ENCODE measurements at places on chromosomes 6 and 20. TPM values are rescaled to one million over a fixed set of nuclear protein-coding genes. Genes with fewer than 3 reads are reported as not detected.

The THBD gene
- 0.39 TPM for total RNA-seq

The GRM1 gene
- not detected for total RNA-seq

The MUCL3 gene
- total RNA-seq, result 0.15 TPM

The LTB gene
- total RNA-seq, result 0.64 TPM

The PET117 gene
- 22.3 TPM for total RNA-seq

The RAB44 gene
- total RNA-seq, result 0.05 TPM

The ALDH5A1 gene
- total RNA-seq, result 10.0 TPM

The FOXS1 gene
- total RNA-seq, result not detected

The GRM4 gene
- 2.6 TPM for total RNA-seq

The ATXN1 gene
- 21.0 TPM for total RNA-seq

The CLPSL2 gene
- total RNA-seq, result 1.7 TPM

The SYCP2 gene
- total RNA-seq, result 0.59 TPM

The GPLD1 gene
- total RNA-seq, result 2.1 TPM

The GSTA1 gene
- 0.57 TPM for total RNA-seq

The TCF15 gene
- total RNA-seq, result not detected

Data from HCT116 (cell line).